Germinal center (tissue), 1 donor: ENCODE measurements at places on chromosomes 7 and 10.

- no peak for DNase-seq
Measured at GRCh38 chr10:82331716-82332115, 456.7 kb downstream of the NRG3 start.

DNA sequence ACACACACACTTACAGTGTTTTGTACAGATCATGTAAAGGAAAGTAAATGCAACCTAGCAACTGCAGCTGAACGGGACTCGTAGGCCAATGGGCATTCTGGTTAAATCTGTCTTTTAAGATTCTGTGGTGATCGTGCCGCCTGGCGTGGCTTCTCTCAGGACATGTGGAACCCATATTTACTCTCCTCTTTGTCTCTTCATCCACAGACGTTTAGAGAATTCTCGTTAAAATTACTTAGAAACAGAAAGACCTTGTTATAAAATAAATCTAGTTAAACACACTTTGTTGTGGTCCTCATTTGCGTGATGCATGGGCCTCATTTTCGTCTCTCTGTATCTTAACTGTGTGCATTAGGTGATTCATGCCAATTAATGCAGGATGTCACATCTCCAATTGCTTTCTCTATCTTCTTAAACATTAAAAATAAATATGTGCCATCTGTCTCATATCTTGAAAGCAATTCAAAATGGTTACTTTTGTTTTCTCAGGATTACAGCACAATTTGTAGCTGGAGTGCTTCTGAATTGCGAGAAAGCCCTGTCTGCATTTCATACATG is 11.5 kb downstream of the KLF6 start:
- no peak for DNase-seq

- DNase-seq, result no peak
Measured at GRCh38 chr7:90540406-90540805, 55.7 kb upstream of the CDK14 start.

DNA sequence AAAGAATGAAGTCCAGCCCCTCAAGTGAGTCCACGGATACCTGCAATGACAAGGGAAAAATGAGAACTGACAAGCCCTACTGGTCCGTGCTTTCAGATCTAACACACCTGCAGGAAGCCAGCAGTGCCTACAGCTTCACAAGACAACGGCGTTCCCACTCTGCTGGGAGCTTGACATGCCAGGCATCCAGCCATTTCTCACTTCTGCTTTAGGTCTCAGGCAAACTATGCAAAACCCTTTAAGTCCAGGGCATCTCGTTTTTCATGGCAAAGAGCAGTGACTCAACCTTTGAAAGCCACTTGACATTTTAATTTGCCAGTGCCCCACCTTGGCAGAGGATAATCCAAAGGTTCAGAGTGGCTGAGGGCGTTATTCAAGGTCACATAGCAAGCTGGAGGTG is 49.1 kb upstream of the GPAM start:
- no peak for DNase-seq

- DNase-seq, result no peak
Measured at GRCh38 chr10:123521076-123521475, 145.1 kb upstream of the GPR26 start.

DNA sequence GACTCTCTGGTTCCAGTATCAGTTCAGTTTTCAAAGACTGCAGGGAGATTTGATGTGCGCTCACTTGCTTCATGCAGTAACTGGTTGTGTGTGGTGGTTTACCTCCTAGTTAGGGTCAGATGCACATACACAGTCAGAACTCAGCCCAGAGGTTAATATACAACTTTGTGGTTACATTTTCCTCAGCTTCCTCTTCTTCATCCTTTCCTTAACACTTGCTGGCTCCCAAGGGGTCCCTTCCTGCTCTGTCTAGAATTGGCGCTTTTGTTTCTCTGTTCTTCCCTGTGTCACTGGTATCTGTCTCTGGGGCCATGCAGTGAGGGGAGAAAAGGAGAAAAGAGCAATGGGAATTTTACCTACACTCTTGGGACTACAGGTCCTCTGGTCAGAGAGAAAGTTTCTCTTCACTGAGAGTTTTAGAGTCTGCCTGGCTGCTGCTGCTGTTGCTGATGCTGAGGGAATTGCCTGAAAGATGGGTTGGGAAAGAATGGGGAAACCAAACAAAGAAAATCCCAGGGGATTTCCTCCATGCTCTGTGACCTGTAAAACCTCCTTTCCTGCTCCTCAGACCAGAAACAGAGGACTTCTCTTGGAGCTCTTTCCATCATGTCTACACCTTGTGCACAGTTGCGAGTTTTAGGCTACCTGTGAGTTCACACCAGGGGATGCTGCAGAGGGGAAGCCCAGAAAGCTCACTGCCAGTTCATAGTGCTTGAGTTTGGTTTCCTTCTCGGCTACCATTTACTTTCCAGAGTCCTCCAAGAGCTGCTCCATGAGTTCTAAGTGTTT is 74.6 kb downstream of the WDFY4 start:
- DNase-seq, result no peak

DNA sequence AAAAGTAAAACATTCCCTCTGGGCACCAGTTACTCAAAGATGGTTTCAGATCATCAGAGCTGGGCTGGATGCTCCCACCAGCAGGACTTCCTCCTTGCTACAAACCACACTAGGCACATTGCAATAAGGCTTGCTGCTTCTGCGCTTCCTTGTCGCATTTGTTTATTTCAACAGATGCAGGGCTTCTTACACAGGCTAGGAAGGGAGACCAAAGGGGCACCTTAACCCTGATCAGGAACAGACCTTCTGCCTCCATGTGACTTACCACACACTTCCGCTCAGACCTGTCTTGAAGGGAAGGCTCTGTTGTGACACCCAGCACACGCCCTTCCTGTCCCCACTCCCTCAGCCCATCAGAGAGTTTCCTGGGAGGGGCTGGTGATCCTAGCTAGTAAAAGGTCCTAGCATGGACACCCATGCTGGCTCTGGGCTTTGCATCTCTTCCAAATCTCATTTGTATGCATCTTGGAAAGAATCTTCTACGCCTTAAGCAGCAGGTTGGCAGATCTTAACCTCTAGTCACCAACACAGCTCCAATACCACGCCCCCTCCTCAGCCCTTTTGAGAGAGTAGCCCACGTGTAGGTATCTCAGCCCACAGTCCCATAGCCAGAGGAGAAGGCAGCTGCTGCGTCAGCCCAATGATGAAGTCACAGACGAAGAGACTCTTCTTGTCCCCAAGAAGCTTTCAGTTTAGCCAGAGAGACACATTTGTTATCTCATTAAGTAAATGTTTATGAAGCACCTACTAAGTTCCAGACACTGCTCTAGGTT is 47.1 kb upstream of the SVIL start:
- DNase-seq, result no peak

DNA sequence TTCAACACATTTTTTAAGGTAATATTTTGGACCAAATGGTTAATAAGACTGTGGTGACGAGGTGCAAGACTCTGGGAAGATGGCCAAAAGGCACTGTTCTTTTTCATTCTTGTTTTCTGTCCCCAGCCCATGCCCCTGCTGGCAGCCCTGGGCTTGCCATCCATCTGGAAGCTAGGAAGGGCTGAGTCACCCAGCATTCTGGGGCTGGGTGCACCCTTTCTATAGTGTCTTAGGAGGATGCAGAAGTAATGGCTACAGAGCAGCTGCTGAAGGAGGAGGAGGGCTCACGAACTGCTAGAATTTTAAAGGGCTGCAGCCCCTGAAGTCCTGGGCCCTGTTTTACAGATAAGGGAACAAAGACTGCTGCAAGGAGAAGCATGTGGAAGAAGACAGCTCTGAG is 42.8 kb upstream of the ZNF32 start:
- DNase-seq, result no peak

- DNase-seq, result no peak
Measured at GRCh38 chr7:46960970-46961369, 620.9 kb downstream of the TNS3 start.

GRCh38 chr10:126405239-126405775 is 17.0 kb upstream of the ADAM12 start:
- DNase-seq, result no peak

DNA sequence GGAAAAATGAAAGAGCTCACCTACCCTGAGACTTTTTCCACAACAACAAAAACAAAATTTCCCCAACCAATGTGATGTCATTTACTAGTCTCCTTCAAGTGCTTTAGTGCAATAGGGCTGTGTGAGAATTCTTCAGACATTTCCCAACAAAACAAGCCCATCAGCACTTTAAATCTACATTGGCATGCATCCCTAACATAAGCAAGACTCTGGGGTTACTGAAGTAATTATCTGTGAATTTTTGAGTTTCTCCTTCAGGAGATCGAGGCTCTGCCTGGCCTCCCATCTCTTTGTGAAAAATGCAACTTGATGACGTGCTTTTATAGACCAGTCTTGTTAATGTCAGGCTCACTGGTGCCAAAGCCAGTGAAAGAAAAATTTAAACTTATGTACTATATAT is 255.6 kb downstream of the GFRA1 start:
- no peak for DNase-seq

GRCh38 chr10:23370106-23370505 is 25.5 kb upstream of the C10orf67 start:
- DNase-seq, result no peak

- no peak for DNase-seq
Measured at GRCh38 chr7:44961844-44962482, 16.9 kb downstream of the MYO1G start.

DNA sequence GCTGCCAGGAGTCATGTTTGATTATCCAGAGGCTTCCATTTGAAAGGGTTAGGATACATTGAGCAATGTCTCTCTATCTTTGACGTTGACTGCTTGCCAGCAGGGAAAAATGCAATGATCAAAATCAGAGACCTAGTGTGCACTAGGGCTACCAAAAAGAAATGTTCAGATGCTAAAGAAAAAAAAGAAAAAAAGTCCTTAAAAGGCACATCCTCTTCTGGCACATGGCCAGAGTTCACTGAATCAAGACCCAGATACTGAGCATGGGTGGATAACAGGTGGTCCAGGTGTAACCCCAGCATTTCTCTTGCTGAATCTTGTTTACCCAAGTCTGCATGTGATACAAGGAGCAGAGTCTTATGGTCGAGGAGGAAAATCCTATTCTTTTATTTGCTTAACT is 899.3 kb downstream of the SORCS3 start:
- DNase-seq, result no peak

DNA sequence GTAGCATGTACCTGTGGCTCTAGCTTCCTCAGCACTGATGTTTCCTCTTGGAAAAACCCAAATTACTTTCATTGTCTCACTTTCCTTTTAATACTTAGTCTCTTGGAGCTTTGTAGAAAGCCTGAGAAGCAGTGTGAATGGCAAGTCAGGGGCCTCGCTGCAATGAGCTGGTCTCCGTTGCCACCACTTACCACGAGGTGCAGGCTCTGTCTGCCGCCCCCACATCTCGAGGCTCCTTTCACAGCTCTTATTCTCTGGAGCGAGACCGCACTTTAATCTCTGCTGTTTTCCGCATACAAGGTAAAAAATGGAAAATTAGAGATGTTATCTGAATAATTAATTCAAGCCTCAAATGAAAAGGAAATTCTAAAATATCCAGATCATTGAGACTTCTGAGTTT is 186.2 kb downstream of the HECW1 start:
- DNase-seq, result no peak

- no peak for DNase-seq
Measured at GRCh38 chr7:51569581-51569980, 253.0 kb upstream of the COBL start.

DNA sequence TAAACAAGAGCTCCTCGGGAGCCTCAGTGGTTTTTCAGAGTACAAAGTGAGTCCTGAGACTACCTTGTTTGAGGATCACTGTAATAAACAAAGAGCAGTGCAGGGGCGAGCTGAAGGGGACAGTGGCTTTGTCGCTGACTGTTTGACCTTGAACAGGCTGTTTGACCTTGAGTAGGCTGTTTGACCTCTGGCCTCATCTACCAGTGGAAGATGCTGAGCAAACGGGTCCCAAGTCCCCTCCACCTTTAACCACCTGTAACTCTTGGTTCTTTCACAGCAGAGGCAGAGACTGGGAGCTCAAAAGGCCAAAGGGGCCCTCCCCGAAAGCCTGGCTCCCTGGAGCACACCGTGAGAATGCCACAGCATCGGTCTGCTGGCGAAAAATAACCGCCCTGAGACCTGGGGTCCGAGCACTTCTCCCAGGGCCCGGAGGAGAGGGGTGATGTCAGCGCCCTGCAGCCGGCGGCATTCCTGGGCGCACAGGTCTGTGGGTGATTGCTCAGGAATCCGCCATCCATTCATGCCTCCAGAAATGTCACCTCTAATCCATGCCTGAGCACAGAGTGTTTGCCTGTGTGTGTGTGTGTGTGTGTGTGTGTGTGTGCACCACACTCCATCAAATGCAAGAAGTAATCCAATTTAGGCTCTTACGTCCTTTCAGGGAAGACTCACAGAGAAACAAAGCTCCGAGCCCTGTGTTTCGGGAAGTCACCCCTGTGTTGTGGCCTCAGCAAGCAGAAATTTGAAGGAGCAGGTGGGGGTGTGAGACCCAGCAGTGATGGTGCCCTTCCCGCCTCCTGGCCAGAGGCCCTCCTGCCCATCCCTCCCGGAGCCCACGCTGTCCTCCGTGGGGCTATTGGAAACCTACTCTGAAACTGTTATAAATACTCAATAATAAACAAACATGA is 66.5 kb downstream of the ASB13 start:
- no peak for DNase-seq

DNA sequence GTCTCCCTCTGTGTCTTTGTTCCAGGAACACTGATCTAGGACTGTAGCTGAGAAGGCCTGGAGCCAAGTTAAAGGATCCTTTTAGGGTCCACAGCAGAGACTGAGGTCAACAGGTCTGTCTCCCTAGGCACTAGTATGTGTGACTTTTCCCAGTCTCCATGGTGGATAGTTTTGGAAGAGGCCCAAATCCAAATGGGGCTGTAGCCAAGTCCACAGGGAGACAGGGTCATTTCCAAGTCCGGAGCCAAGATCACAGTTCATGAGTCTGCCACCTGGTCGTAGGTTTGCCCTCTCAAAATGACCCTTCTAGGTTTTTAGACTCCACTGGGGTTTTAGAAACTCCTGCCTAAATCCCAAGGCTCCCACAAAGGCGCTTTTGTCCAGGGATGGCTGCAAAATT is 16.8 kb downstream of the ZNF277 start:
- DNase-seq, result no peak

DNA sequence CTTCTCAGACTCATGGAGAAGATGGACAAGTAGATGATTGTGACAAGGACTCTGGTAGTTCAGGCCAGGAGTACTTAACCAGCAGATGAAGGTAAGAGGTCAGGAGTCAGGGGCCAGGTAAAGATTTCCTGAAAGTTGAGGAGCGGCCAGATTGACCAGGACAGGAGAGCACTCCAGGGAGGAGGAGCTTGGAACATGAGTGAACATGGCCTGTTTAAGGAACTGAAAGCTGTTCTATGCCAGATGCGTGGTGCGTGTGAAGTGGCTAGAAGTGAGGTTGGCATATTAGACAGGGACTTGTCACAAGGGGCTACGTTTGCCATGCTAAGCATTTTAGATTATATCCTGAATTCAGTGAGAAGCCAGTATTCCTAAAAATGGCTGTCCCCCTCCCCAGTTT is 157.2 kb downstream of the WNT2 start:
- no peak for DNase-seq
